Activated naive CD4-positive, alpha-beta T cell treated with anti-CD3 and anti-CD28 coated beads, Interleukin-2, amount 50 U/mL, for 72 hours (primary cell): ENCODE measurements at places on chromosomes 2 and 18.
A peak's percentile ranks its signal among the peaks of the same experiment; 100 is the strongest.

- no peak for DNase-seq
Observed at GRCh38 chr18:41490861-41491260, 464.2 kb upstream of the PIK3C3 start.

DNA sequence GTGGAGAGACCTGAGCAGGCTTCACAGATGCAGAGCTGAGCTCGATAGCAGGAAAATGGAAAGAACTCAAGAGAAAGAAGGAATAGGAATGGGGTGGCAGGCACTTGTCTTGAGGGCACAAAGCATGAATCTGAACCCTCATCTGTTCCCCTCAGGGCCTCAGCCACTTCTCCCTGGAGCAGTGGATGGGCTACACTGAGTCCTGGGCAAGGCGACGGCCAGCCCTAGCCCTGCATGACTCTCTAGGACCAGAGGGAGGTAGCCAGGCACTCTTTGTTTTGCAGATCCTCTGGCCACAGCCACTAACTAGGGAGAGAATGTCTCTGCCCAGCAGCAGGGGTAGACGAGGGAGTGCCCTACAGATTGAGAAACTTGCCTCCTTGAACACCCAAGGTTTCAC, 3.4 kb upstream of the TEX51 start:
- peak; percentile 33 for DNase-seq

- no peak for DNase-seq
Observed at GRCh38 chr2:30503007-30503694, 56.1 kb downstream of the LCLAT1 start.

GRCh38 chr2:145723872-145724271, 1204.0 kb upstream of the ZEB2 start:
- no peak for DNase-seq

- DNase-seq, result no peak
Observed at GRCh38 chr2:95269036-95269680, 5.1 kb upstream of the PROM2 start.

DNA sequence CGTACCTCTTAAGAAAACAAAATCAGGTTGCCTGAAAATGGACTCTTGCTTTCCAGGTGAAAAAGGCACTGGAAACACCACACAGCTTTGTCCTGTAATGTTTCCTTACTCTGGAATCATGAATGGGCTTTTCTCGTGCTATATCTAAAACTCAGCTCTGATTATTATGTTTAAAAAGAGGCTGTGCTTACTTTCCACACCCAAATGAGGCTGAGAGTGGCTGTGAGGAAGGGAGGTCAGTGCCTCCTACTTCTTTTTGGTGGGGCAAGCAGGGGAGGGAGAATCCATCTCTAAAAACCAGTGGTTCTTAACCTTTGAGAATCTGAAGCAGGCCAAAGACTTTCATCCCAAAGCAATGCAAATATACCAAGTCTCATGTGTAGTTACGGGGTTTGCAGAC, 148.6 kb downstream of the FAM210A start:
- DNase-seq, result no peak

DNA sequence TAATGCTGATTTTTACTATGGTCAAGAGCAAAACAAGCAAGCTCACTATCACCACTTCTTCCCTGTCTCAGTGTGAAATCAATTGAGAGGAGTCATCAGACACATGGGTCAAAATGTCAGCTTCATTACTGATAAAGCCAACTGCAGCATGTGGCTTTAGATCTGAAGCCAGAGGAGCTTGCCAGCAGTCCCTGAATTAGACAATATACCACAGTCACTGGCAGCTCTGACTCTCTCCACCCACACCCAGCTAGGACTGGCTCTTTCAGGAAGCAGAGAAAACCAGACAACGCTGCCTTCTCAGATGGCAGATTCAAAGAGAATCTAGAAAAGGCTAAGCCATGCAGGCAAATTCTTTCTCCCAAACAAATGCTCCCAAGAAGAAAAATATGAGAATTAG, 20.0 kb upstream of the ASB18 start:
- DNase-seq, result no peak

DNA sequence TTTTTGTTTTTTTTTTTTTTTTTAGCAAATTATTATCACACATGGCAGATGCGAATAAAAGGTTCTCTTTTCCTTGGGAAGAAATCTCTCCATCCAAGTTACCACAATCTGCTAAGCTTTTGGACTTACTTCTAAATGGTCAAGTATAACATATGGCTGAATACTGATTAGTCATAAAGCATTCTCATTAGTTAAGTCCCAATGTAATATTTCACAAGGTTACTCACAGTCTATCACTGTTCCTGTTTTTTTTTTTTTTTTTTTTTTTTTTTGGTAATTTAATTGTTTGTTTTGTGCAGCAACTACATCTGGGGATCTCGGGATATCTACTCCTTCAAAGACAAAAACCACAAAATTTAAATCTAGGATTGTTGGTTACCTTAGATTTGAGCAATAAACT, 771.7 kb downstream of the CPS1 start:
- no peak for DNase-seq

GRCh38 chr2:107266555-107266954, 380.6 kb upstream of the ST6GAL2 start:
- DNase-seq, result no peak

GRCh38 chr2:217249121-217250012, 389.5 kb upstream of the TNP1 start:
- no peak for DNase-seq

- no peak for DNase-seq
Observed at GRCh38 chr18:59382383-59382782, 23.3 kb upstream of the LMAN1 start.

GRCh38 chr2:11764359-11764758, 17.9 kb downstream of the LPIN1 start:
- no peak for DNase-seq

- DNase-seq, result no peak
Observed at GRCh38 chr2:56132138-56132537, 51.7 kb upstream of the CCDC85A start.

DNA sequence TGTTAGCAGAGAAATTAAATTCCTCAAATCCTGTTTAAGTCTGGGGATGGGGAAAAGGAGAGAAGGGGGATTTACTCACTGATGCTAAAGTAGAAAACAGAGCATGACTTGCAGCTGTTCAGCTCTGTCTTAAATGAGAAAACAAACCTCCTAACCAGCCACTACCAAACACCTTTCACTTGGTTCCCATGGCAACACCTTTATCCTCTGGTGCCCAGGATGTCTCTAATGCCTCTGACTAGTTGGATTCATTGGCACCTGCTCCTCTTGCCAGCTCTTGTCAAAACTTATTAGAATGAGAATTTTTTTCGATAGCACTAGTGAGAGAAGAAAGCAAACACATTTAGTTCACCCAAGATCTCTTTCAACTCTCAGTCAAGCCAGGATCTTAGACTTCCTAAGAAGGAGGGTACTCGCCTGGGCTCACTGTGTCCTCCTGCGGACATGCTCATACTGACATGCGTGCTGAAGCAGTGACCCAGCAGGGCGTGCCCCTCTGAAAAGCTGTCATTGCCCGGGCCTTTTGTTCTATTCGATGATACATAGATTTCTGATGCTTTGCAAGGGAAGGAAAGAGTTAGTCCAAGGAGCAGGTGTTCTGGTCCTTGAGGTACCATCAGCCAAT, 656.0 kb upstream of the CELF4 start:
- no peak for DNase-seq
